ENCODE measurements at places on chromosomes 13 and 19.
A peak's percentile ranks its signal among the peaks of the same experiment; 100 is the strongest.

DNA sequence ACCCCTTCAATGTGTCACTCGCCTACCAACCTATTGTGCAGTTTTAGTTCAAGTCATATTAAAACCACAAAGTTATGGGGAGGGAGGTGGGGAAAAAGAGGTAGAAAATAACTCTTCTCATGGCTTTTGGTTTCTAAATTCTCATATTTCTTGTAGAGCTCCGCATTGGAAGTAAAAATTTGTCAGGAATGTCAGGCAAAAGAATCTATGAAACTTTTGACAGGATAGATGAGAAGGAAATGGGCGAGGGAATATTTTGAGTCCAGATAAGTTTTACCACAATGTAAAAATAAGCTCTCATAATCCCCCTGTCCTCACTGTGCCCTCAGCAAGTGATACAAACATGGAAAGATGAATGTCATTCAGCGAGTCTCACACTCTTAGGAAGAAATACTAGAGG is 270.4 kb downstream of the DLEU7 start:
- DNase-seq = no peak

DNA sequence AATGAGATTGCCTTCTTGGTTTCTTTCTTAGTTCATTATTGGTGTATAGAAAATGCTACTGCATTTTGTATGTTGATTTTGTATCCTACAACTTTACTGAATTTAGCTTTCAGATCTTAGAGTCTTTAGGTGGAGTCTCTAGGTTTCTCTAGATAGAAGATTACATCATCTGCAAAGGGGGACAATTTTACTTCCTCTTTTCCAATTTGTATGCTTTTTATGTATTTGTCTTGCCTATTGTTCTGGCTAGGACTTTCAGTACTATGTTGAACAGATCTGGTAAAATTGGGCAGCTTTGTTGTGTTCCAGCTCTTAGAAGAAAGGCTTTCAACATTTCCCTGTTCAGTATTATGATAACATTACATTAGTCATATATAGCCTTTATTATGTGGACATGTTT is 101.0 kb upstream of the SPRY2 start:
- no peak for DNase-seq

DNA sequence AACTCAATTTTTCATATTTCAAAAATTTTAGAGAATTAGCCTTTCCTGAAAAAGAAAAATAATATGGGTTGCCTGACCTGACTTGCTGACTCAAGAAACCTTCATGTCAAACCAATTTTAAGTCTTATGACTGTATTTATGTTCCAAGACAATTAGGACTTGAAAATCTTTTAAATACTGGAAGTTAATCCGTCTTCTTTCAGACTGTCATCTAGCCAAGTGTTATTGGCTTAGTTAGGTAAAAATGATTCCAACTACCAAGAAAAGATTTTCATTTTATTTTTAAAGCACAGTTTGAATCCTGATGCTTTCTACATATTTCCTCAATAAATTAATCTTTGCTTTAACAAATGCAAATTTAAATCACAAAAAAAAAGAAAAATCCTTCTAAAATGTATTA is 337.6 kb downstream of the SLITRK6 start:
- no peak for DNase-seq

GRCh38 chr19:3324405-3324856 is 42.0 kb upstream of the NFIC start:
- DNase-seq = peak; percentile 34

DNA sequence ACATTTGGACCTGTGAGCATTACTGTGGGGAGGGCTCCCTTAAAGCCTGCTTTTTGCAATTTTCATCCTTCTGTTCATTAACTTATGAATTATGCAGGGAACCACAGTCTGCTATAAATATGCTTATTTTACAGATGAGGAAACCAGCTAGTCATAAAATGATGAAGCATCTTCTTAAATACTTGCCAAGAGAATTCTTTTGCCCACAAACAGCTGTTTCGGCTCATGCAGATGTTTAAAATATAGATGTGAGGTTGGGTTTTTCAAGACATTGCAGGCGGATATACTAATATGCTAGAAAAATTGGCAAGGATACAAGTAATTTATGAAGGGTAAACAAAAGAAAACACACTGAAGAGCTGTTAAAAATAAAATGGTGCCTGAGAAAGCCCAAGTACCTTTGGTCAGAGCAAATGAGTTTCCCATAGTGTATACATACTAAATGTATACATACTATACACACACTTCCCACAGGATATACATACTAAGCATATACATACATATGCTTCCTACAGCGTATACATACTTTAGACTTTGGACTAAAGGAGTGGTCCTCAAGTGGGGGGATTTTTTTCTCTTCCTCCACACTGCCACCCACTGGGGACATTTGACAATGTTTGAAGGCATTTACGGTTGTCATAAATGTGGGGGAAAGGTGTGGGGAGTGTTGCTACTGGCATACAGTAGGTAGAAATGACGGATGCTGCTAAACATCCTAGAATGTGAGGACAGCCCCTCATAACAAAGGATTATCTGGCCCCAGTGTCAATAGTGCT is 164.9 kb upstream of the CSNK1A1L start:
- DNase-seq = no peak

GRCh38 chr19:10836479-10837330 is 693 bp upstream of the TMED1 start:
- peak; percentile 75 for DNase-seq

GRCh38 chr19:21328406-21328805 is 804 bp downstream of the ZNF708 start:
- no peak for DNase-seq

- DNase-seq = no peak
These were observed 21.1 kb downstream of the ING1 start for GRCh38 chr13:110734561-110734960.

DNA sequence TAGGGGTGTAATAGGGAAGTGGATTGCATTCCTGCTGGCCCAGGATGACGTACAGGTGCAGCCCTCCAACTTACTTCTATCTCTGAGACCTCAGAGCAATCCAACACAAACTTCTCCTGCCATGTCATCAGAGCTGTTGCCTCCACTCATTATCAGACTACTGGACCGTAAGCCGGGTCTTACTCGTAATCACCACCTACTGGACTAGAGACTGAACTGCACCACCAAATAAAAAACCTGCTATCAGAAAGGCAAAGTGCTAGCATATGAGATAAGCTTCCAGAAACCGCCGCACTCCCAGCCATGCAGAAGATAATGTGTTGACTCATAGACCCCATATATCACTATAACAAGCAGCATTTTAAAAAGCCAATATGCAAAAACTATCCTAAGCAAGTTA is 102.0 kb downstream of the SLITRK1 start:
- DNase-seq = no peak

GRCh38 chr19:22332924-22333323 is 46.7 kb downstream of the ZNF729 start:
- DNase-seq = no peak

DNA sequence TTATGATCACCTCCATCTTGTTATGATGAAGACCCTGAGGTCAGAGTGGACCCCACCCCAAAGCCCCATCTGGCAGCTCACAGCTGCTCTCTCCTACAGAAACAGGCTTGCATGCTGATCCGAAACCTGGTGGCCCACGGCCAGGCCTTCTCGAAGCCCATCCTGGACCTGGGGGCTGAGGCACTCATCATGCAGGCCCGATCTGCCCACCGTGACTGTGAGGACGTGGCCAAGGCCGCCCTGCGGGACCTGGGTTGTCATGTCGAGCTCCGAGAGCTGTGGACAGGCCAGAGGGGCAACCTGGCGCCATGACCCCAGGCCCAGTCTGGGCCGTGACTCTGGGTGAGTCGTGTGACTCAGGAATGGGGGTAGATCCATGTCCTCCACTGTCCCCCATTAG is 6.5 kb upstream of the SLC25A42 start:
- no peak for DNase-seq

- no peak for DNase-seq
These were observed 159.0 kb downstream of the USP12 start for GRCh38 chr13:27012482-27013197.

GRCh38 chr13:93147946-93148345 is 78.7 kb upstream of the GPC6 start:
- no peak for DNase-seq

DNA sequence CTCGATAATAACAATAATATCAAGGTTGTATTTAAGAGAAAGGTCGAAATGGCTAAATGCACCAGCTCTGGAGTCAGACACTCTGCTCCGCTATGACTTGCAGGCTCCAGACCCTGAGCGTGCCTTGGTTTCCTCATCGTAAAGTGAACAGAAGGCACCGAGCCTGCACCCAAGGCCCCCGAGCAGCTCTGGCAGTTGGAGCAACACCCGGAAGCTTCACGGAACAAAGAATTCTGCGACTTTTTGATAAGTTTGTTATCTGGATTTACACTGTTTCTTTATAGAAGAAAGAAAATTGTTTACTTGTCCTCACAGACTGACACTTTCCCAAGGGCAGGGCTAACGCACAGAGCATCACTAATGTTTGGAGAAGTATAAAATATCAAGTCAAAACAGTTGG is 4.4 kb downstream of the GRTP1 start:
- no peak for DNase-seq

DNA sequence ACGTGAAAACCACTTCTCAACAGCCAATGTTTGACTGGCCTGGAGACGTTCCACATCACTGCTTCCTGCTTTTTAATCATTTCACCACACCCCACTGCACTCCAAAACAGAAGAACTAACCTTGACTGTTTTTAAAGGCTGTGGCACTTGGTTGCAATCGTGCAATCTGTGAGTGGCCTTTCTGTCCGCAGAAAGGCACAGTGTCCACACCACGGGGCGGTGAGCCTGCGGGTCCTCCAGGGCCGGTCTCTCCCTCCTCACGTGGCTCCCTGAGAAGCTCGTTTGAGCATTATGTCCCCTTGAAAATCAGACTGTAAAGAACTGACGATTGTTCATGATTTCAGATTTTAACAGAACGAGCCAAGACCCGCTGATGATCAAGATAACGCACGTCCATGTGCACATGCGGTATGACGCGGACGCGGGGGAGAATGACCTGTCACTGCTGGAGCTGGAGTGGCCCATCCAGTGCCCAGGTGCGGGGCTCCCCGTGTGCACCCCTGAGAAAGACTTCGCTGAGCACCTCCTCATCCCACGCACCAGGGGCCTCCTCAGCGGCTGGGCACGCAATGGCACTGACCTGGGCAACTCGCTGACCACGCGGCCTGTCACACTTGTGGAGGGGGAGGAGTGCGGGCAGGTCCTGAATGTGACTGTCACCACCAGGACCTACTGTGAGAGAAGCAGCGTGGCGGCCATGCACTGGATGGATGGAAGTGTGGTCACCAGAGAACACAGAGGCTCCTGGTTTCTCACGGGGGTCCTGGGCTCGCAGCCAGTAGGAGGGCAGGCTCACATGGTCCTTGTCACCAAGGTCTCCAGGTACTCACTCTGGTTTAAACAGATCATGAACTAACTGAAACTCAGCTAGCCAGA is 13.0 kb downstream of the PROZ start:
- DNase-seq = no peak

GRCh38 chr13:20378721-20379120 is 146.6 kb upstream of the GJB6 start:
- DNase-seq = no peak

GRCh38 chr19:18501832-18502231 is 20.0 kb downstream of the ELL start:
- DNase-seq = no peak

Measured in stimulated activated CD8-positive, alpha-beta memory T cell treated with anti-CD3 and anti-CD28 coated beads, Interleukin-7, amount 100 ng/mL, for 4 hours (primary cell).